ENCODE measurements at places on chromosomes 5 and 9. TPM values are rescaled to one million over a fixed set of nuclear protein-coding genes. Genes with fewer than 3 reads are reported as not detected.

DNA sequence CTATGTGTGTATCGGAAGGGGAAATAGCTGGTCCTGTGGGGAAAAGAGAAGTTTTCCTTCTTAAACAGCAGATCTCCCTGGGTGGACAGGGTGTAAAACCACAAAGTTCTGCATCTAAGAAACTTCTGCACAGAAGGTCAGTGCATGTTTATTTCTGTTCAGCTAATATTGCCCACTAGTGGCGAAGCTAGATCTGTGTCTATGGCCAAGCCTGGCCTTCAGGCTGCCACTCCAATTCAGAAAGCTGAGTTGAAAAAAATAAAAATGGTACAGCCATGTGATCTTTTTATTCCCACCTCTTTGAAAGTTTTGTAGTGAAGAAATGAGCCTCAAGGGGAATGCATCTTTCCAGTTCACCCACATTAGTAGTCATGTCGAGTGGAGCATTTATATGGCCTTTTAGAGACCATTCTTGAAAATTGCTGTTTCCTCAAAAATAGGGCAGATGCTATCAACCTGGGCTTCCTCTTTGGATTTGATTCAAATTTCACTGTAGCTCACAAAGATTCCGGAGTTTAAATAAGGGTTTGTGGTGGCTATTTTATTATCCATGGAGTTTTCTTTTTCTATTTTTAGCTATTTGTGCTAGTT is 488.0 kb downstream of the PRELID2 start:
- DNase-seq, result no peak

DNA sequence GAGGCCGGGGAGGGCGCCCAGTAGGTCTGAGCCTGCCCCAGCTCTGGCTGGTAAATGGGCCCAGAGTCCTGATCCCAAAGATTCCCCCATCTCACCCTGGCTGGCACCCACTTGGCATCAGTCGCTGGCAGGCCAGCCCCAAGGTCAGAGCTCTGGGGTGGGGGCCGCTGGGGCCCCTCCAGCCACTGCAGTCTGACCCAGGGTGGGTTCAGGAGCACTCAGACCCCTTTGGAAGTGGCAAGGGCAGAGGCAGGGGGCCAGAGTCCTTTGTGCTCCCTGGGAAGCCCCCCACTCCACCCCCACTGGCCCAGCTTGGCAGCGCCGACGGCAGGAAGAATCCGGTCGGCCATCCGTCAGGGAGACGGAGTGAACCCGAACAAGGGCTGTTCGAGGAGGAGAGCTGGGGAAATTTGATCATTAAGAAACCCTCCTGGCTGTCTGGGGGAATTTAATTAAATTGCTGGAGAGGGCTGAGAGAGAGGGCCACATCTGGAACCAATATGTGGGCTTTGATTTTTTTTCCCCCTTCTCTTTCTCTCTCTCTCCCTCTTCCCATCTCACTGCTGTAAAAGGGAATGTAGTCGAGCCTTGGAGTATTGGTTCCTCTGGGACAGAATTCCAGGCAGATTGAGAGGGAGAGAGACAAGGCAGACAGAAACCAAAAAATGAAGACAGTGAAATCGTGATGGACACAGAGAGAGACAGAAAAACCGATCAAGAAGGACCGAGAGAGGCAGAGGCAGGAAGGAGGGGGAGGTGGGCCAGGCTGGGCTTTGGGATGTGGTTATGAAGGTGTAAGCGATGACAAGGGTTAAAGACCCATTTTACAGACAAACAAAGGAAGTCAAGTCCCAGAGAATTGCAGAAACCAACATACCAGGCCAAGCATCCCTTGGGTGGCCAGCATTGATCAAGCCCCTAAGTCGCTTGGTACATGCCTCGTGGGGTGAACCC is 8.1 kb upstream of the ASB6 start:
- DNase-seq, result no peak

Gene SLC6A3
- not detected for total RNA-seq

DNA sequence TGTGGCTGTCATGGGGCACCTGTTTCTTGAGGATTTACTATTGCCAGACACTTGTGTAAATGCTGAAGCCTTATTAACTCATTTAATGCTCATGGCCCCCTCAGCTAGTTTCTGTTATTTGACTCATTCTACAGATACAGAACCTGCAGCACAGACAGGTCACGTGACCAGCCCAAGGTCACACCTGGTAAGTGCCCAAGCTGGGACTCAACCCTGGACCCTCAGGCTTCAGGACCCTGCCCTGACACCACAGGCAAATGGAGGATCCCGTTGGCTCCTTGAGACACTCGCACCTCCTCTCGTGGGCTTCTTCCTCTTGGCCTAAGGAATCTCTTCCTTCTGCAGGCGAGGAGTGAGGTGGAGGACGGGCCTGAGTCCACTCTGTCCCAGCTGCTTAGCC is 10.6 kb upstream of the NEURL1B start:
- no peak for DNase-seq

Gene SELENOP
- total RNA-seq, result 807 TPM

DNA sequence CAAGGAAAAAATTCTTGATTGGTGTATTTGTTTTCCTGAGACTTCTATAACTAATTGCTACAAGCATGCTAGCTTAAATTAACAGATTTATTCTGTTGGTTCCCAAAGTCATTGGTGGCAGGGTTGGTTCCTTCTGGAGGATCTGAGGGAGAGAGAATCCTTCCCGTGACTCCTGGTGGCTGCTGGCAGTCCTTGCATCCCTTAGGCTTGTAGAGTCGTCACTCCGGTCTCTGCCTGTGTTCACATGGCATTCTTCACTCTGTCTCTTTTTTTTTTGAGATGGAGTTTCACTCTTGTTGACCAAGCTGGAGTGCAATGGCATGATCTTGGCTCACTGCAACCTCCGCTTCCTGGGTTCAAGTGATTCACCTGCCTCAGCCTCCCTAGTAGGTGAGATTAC is 5.3 kb downstream of the CDK9 start:
- no peak for DNase-seq

Measured in mesenteric fat pad (tissue), 1 donor.